NCI-H2171 (cell line): ENCODE measurements at places on chromosomes 3 and 15.

- no peak for DNase-seq
Observed at GRCh38 chr3:89740080-89740880, 632.9 kb downstream of the EPHA3 start.

DNA sequence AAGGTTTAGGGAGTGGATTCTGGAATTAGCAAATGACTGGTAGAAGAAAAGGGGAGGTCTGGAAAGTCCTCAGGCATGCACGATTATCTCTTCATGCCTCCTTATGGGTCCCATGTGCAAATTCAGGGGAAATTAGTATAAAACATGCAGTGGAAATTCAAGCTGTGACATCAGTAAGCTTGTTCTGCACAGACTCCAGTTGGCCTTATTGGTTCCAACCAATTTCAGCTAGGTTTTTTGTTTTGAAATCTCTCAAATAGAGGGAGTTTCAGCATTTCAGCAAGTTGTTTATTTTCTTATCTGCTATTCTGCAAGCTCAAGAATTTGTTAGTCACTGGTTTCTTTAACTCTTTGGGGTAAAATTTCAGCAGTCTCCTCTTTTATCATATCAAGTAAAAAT is 774 bp upstream of the TMCO5A start:
- no peak for DNase-seq

DNA sequence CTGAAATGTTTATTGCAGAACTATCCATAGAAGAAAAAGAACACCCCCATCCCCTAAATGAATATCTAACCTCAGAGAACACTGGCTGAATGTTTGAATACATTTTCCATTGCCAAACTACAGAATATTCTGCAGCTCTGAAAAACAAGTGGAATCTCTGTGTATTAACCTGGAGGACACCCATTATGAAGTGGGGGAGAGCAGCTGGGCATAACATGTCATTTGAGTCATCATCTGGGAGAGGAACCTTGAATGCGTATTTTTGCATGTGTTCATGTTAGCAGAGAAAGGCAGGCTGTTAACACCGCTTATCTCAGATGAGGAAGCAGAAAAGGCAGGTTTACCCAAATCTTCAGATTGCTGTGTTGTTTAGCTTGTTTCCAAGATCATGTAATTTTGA is 31.5 kb downstream of the ESYT3 start:
- peak; percentile 15 for DNase-seq

GRCh38 chr3:122794483-122794778 is 438 bp upstream of the SLC49A4 start:
- no peak for DNase-seq

DNA sequence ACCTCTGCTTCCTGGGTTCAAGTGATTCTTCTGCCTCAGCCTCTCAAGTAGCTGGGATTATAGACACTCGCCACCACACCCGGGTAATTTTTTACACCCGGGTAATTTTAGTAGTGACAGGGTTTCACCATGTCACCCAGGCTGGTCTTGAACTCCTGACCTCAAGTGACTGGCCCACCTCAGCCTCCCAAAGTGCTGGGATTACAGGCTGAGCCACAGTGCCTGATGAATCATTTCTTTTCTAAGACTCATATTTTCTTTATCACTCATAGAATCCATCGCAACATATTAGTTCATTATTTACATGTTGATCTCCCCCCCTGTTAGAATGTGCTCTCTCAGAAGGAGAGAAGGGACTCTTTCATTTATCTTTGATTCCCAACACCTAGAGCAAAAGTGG is 109.5 kb upstream of the PTPRG start:
- DNase-seq, result no peak

GRCh38 chr3:76010252-76010651 is 224.9 kb upstream of the ZNF717 start:
- peak; percentile 12 for DNase-seq

- no peak for DNase-seq
Observed at GRCh38 chr15:75578173-75578947, 755 bp downstream of the PTPN9 start.

DNA sequence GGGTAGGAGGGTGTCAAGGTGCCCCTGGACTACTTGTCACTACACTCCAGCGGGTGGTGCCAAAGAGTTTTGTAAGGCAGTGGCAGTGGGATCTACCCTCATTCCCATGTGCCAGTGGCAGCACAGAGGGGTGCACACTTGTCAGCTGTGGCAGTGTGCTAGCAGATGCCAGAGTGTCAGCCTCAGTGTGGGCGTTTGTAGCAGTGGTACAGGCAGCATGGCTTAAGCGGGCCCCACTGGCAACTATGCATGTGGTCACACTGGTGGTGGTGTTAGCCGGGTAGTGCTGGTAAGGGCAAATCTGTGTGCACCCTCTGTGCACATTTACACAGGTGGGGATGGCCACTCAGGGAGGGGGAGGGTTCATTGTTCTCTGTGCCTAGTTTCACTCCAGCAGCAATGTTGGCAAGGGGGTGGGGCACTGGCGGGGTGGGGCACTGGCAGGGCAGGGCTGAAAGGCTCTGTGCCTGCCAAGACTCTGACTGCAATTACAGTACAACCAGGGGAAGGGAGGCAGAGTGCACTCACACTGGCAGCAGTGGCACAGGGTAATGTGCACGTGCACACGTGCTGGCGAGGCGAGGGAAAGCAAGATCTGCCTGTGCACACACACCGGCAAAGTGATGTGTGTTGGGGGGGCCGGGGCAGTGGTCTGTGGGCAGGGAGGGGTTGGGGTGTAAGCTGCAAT is 31.8 kb downstream of the MYO9A start:
- DNase-seq, result no peak

DNA sequence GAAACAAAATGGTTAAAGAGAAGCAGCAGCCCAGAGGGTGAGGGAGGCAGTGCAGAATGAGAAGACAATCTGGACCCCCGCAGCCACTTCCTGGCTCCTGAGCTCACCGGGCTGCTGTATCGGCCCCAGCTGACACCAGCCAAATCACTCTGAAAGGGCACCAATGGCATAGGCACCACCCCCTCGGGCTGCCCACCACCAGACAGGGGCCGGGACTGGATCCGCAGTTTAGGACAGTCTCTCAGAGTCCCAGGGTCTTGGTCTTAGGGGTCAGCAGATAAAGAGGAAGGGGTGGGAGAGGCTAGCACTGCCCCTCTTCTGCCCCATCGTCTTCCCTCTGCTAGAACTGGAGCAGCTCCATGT is 17.9 kb upstream of the EHD4 start:
- no peak for DNase-seq

- no peak for DNase-seq
Observed at GRCh38 chr3:133890972-133891644, 4.6 kb downstream of the RAB6B start.

GRCh38 chr15:95105229-95105628 is 873.9 kb downstream of the MCTP2 start:
- DNase-seq, result no peak

GRCh38 chr3:173770011-173770410 is 372.5 kb downstream of the NLGN1 start:
- no peak for DNase-seq

GRCh38 chr3:49900491-49901153 is 3.1 kb downstream of the MST1R start:
- no peak for DNase-seq

- no peak for DNase-seq
Observed at GRCh38 chr3:122941228-122942206, 86.0 kb downstream of the SEMA5B start.

GRCh38 chr3:11551036-11551435 is 92.7 kb downstream of the VGLL4 start:
- DNase-seq, result no peak
